ENCODE measurements at places on chromosomes 12 and 14.

- DNase-seq = no peak
- H3K4me3 ChIP-seq = no peak overlapping the region
- H3K36me3 ChIP-seq = no peaks in the 10 kb centered on the region
Measured at GRCh38 chr12:63945777-63946176, 101.3 kb downstream of the SRGAP1 start.

- H3K4me3 ChIP-seq = no peak overlapping the region
- DNase-seq = no peak
Measured at GRCh38 chr12:117662620-117663395, 301.4 kb upstream of the NOS1 start.

GRCh38 chr12:121858662-121859572, at the start of gene HPD:
TSS of gene HPD (minus strand) at chr12:121858859. CDS start at chr12:121858823, 36 bp downstream.
- no peak within 1 kb of the TSS for H3K27ac ChIP-seq
- H3K27me3 ChIP-seq = no peaks in the 10 kb centered on the region
- H3K36me3 ChIP-seq = no peaks in the 10 kb centered on the region
- no peak within 1 kb of the TSS for H3K4me3 ChIP-seq

GRCh38 chr14:92927349-92928257, 4.7 kb downstream of the CHGA start:
- H3K4me3 ChIP-seq = no peak overlapping the region
- H3K36me3 ChIP-seq = no peaks in the 10 kb centered on the region
- peaks cover 36% of the 10 kb centered on the region for H3K27me3 ChIP-seq
- DNase-seq = no peak
- no peak overlapping the region for H3K27ac ChIP-seq
- H3K4me1 ChIP-seq = no peaks in the 10 kb centered on the region

All from neural progenitor cell (in vitro differentiated cells).